ENCODE measurements at places on chromosomes 12 and 14.

- peak; percentile 9 for DNase-seq
These were observed 21.7 kb upstream of the SLC10A1 start for GRCh38 chr14:69818758-69819191.

GRCh38 chr12:132813443-132813842 lies 15.2 kb downstream of the GOLGA3 start:
- DNase-seq = no peak

GRCh38 chr12:9707864-9708808 lies 24.8 kb downstream of the CLECL1 start:
- DNase-seq = no peak

- DNase-seq = no peak
These were observed 135.3 kb downstream of the OTOGL start for GRCh38 chr12:80234667-80235066.

DNA sequence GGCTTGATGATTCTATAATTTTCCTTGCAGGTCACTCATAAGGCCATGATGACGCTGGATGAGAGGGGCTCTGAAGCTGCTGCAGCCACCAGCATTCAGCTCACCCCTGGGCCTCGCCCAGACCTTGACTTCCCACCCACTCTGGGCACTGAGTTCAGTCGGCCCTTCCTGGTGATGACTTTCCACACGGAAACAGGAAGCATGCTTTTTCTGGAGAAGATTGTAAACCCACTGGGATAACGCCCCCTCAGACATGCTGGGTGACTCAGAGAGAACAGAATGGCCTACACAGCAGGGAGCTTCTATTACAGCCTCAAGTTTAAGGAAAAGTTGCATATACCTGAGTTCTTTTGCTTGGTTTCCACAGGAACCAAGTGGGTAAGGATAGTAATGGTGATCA lies 34.3 kb downstream of the SERPINA3 start:
- no peak for DNase-seq

DNA sequence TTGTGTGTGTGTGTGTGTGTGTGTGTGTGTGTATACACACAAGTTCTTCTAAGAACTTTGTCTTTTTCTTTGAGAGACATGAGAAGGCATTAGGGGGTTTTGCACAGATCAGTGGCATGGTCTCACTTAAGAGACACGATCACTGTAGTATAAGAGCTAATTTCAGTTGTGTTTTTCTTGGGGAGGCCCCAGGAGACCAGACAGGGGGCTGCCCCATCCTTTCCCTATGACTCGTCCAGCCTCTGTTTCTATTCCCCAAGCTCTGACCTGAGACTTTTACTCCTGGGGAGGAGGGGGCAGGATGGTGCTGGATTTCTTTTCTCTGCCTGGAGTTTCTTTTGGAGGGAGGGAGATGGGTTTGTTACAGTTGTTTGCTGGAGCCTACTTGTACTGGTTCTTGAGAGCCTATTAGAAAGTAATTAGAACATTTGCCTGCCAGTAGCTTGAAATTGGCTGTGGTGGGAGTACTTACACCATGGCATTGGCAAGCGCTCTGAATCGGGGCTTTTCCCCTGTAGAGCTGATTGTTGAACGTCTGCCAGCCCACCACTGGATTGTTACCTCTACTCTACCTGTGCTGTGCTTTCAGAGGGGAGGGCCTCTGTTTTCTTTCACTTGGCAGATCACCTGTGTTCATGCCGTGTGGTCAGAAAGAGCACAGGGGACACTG lies 109.5 kb downstream of the TSPAN9 start:
- no peak for DNase-seq

DNA sequence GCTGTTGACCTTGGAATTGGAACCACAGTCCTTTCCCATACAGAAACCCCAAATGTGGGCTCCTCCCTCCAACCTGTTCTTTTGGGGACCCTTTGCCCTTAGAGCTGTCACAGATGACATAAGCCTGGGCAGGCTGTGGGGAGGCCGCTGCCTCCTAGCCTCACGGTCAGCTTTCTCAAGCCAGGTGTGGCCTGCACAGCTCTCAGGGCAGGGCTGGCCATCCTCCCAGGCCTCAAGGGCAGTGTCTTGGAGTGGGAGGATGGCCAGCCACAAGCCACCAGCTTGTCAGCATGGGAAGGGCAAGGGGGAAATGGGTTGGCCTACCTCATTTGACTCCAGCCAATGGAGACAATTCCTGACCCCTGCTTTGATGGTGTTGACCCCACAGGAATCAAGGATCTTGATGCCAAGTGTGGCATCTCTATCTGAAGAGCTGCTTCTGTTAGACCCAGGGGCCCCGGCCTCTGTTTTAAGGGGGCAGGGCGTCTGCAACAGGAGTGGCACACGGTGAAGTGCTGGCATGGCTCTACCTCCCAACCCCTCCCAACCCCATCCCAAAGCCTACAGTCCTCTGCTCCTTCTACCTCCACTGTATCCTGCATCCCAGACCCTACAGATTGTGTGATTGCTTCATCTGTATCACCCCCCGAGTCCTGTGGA lies 11.5 kb downstream of the CBLN3 start:
- DNase-seq = no peak

DNA sequence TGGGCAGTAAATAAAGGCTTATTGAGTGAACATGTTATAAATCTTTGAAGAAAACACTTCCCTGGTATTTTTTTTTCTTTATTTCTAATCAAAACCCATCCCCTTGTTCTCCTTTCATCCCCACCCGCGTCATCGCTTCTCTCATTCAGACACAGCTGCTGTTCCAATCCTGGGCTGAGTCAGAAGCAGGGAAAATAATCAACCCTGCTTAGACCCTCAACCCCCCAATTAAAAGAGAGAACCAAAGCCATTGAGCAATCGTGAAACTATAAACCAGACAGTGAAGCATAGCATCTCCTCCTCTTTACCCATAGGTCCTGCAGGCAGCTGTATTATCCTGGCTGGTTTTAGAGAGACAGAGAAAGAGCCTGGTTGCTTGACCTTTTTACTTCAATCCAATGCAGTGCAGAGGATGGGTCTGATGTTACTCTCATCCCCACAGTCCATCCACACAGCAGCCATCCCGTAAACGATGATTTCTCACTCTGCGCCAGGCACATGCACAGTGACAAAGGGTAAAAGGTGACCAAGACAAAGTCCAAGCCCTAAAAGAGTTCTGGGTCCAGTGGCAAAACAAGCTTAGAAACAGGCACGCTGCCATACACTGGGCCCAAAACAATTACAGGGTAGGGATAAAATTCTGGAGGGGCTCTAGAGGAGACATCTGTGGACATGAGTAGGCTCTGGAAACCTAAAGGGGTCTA lies 238.3 kb downstream of the GALC start:
- DNase-seq = no peak

GRCh38 chr14:70473825-70474224 lies 21.9 kb downstream of the ADAM21 start:
- DNase-seq = no peak

DNA sequence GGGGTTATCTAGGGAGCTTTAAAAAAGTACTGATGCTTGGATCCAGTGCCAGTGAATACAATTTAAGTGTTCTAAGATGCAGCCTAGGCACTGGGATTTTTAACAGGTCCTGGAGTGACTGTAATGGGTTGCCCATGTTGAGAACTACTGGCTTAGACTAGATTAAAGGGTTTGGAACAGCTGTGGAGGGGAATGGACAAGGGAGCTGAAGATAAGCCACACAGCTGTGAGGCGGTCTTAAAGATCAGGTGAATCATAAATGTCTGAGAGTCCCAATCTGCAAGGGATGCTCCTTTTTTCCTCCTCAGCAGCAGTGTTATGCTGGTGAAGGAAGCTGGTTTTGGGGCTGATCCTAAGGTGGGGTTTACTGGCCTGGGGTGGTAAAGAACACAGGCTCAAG lies 35.5 kb upstream of the FRMD6 start:
- no peak for DNase-seq

Data from AG04449 (cell line).